ENCODE measurements at places on chromosomes 5 and 9.

DNA sequence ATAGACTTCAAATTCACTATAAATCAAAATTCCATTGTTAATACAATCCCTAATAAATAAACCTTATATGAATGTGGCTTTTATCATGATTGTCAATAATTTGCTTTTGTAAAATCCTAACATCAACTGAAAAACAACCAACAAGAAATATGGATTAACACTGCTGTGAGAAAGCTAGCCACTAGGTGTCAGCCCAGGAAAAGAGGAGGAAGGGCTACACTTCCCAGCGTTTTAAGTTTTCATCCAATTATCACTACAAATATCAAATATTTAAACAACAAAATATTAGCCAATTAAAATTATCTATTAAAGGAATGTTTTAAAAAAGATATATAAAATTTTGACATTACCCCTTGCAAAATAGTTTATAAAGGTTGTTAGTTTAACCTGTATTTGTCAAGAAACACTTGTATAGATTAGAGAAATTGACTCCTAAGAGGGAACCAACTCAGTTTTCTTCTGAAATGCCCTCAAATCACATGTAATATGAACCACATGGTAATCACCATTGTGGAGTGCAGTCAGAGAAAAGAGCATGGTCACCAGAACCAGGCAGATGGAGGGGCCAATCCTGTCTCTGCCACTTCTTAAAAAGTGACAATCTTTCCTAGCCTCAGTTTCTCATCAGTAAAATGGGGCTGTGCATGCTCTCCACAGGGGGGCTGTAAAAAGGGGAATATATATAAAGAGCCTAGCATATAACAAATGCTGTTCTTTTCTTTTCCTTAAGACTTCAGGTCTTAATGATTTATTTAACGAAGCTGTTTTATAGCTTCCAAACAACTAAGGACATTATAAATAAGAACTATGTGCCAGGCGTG lies 188.2 kb downstream of the CRB2 start:
- peak; percentile 10 for DNase-seq

- DNase-seq = peak; percentile 91
Observed at GRCh38 chr5:98307811-98308210, 465.7 kb upstream of the RGMB start.

- peak; percentile 68 for DNase-seq
Observed at GRCh38 chr5:71899865-71900342, 180.8 kb downstream of the CARTPT start.

GRCh38 chr9:18017136-18017535 lies 438.3 kb downstream of the SH3GL2 start:
- DNase-seq = no peak

GRCh38 chr5:67146574-67146973 lies 50.0 kb downstream of the CD180 start:
- no peak for DNase-seq

DNA sequence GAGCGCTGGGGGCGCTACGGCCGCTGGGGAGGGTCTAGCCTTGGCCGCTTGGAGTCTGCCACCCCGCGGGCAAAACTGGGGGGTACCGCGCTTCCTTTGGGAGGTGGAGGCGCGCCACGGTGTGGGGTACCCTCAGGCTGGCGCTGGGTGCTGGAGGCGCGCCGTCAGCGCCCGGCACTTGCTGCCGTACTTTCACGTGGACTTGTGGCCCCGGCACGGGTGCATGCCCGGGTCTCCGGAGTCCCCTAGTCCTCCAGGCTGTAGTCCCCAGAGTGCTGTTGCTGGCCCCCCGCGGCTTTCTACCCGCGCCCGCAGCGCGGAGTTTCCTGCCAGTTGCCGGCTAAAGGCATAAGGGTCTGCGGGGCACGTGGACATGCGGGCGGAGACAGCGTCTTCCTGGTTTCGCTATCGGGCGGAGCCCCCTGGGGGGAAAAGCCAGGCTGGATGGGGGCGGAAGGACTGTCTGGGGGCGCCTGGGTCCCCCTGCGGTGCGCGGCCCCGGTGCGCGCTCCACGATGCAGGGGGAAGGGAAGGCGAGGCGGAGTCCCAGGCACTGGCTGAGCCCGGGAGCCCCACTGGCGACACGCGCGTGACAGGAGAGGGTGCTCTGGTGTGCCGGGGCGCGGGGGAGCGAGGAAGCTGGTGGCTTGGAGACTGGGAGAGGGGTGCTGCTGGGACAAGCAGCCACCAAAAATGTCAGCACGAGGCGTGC lies 666 bp downstream of the PPARGC1B start:
- DNase-seq = peak; percentile 13

- DNase-seq = no peak
Observed at GRCh38 chr5:146641941-146642340, 126.0 kb upstream of the GPR151 start.

- no peak for DNase-seq
Observed at GRCh38 chr5:45694971-45695803, 993 bp downstream of the HCN1 start.

- DNase-seq = no peak
Observed at GRCh38 chr9:70052768-70053167, 9.1 kb downstream of the MAMDC2 start.

GRCh38 chr5:75824323-75824722 lies 107.1 kb upstream of the POC5 start:
- DNase-seq = no peak

DNA sequence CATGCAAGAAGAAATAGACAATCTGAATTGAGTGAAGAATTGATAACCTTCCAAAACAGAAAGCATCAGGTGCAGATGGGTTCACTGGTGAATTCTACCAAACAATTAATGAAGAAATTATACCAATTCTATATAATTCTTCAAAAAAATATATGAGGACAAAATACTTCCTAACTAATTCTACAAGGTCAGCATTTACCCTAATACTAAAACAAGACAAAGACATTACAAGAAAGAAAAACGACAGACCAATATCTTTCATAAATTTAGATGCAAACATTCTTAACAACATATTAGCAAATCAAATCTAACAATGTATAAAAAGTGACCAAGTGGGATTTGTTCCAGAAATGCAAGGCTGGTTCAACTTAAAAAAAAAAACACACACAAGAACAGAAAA lies 183.9 kb downstream of the BARX1 start:
- no peak for DNase-seq

DNA sequence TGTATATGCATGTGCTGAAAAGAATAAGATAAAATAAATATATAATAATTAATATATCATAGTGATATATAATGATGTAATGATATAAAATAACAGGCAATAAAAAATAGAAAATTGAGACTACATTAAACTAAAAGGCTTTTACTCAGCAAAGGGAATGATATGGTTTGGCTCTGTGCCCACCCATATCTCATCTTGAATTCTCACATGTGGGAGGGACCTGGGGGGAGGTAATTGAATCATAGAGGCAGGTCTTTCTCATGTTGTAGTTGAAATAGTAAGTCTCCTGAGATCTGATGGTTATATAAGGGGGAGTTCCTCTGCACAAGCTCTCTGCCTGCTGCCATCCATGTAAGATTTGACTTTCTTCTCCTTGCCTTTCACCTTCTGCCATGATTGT lies 1550.9 kb upstream of the CDH6 start:
- DNase-seq = no peak

DNA sequence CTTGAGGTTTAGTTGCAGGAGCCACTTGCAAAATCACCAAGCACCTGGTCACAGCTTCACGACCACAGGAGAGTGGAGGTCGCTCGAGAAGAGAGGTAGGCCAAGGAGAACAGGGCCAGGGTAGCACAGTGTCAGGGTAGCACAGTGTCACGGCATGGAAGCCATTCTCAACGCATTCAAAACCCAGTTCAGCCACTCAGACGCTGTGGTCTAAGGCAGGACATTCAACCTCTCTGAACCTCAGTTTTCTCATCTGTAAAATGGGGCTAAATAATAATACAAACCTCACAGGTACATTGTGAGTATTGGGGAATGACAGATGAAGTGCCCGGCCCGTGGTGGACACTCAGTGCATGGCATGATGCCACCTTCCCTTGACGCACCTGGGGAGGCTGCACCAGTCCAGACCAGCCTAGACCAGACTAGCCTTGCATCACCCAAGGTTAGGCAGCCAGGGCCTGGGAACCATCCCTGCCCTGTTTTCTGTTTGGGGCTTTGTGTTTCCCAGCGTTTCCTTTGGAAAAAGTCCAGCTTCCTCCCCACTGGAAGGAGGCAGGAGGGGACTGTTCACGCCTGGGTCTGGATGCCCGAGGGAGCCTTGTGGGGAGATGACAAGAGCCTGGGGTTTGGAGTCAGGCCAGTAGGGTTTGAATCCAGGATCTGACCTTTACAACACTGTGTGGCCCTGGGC lies 7.8 kb upstream of the LMX1B start:
- DNase-seq = no peak

DNA sequence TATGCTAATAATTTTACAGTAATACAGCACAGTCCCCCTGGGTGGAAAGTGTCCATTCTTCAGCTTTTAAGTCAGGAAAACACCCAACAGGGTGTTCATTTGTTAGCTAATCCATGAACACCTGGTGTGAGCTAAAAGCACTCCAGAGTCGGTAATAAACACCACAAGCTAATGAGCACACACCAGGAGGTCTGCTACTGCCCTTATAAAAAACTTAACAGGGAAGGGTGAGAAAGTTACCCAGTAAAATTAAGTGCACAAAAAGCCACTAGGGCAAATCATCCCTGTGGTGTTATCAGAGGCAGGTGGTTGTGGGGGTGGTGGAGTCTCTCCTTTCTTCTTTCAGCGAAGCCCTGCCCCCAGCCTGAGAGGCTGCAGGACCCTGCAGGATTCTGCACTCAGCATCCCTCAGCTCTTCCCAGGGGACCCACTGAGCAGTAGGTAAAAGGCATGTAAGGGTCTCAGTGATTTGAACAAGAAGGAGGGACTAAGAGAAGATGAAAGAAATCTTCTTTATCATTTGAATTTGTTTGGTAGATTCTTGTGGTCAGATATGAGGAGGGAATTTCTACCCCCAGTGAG lies 14.4 kb downstream of the GDNF start:
- DNase-seq = no peak

DNA sequence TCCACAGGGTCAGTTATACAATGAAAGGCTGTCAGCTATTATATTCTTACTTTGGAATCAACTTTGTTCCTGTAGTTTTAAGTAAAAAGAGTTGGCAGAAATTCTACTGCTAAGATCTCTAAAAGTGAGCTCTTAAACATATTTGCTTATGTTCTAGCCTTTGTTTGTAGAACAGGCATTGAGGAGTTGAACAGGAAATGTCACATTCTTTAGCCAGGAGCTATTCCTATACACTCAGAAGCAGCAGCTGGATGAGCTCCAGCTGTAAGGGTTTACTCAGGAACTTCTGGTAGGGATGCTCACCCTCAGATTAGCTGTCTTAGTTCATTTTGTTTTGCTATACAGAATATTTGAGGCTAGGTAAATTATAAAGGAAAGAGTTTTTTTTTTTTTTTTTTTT lies 22.4 kb upstream of the SPINK14 start:
- no peak for DNase-seq

GRCh38 chr9:131530920-131531832 lies at the start of gene UCK1:
Gene UCK1, minus strand, starts transcription at chr9:131531263. Its CDS starts 89 bp downstream, at chr9:131531174.
- DNase-seq = peak; percentile 39

GRCh38 chr5:31107091-31107518 lies 86.4 kb upstream of the CDH6 start:
- DNase-seq = peak; percentile 45

All from brain microvascular endothelial cell (primary cell).